NCI-H2171 treated with DMSO at 0.1 percent for 48 hours (cell line): ENCODE measurements at places on chromosomes 1 and 21.

DNA sequence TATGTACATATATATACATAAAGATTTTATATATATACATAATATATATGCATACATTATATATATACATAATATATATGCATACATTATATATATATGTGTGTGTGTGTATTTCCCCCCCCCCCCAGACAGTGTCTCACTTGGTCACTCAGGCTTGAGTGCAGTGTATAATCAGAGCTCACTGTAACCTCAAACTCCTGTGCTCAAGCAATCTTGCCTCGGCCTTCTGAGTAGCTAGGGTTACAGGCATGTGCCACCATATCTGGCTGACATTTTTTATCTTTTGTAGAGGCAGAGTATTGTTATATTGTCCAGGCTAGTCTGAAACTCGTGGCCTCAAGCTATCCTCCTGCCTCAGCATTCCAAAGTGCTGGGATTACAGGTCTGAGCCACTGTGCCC is 9.0 kb upstream of the FUBP1 start:
- no peak for DNase-seq

- DNase-seq = no peak
These were observed 43.4 kb downstream of the WASF2 start for GRCh38 chr1:27446496-27447020.

GRCh38 chr1:243974451-243975292 is 76.4 kb upstream of the ZBTB18 start:
- DNase-seq = peak; percentile 71

GRCh38 chr1:207004931-207005830 is 27.4 kb downstream of the C1orf116 start:
- DNase-seq = peak; percentile 39

DNA sequence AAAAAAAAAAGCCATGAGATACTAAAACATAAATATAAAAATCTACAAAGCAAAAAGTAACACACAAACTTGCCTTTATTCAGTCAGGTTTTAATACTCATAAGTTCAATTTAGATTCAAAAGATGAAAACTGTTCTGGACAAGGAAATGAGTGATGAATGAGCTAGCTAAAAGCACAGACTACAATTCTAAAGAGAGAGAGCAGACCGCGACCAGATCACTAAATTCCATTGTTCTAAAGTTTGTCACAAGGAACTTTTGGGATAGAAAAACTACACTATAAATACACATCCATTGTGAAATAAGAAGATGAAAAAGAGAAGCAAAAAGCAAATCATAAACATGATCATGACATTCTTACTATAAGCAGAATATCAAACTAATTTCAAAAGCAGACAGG is 1.7 kb downstream of the ODF2L start:
- no peak for DNase-seq

- no peak for DNase-seq
These were observed 47.6 kb downstream of the ARHGEF16 start for GRCh38 chr1:3501856-3502640.

DNA sequence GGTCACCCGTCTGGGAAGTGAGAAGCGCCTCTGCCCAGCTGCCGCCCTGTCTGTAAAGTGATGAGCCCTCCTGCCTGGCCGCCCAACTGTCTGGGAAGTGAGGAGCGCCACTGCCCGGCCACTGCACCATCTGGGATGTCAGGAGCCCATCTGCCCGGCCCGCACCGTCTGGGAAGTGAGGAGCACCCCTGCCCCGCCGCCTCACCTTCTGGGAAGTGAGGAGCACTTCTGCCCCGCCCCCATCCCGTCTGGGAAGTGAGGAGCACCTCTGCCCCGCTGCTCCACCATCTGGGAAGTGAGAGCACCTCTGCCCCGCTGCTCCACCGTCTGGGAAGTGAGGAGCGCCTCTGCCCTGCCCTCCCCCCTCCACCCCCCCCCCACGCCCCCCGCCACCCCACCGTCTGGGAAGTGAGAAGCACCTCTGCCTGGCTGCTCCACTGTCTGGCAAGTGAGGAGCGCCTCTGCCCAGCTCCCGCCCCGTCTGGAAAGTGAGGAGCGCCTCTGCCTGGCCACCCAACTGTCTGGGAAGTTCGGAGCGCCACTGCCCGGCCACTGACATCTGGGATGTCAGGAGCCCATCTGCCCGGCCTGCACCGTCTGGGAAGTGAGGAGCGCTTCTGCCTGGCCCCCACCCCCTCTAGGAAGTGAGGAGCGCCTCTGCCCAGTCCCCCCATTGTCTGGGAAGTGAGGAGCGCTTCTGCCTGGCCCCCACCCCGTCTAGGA is 4.5 kb upstream of the ZZZ3 start:
- DNase-seq = peak; percentile 25

- no peak for DNase-seq
These were observed 14.3 kb downstream of the TSPAN2 start for GRCh38 chr1:115074839-115075534.

DNA sequence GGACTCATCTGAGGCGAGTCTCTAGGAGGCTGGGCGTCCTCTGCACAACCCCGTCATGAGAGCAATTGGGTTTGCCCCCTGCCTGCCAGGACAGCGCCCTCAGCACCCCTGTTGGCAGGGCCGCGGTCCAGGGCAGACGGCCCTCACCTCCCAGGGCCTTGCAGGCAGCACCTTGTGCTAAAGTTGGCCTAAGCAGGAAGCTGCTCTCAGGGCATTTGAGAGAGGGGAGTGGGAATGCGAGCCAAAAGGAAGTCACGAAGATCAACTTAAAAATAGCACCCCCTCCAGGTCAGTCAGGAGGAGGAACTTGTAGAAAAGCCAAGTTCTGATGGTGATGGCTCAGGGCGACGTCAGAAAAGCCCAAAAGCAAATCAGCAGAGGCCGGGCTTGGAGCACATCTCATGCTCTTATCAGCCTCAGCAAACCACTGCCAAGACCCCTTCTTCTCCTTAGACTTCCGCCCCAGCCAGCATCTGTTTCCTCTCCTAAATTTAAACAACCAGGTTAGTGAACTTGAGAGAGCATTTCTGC is 12.6 kb upstream of the ADORA3 start:
- no peak for DNase-seq

- no peak for DNase-seq
These were observed 9.8 kb downstream of the LBR start for GRCh38 chr1:225418059-225418458.

- DNase-seq = no peak
These were observed 87.0 kb upstream of the COA6 start for GRCh38 chr1:234286206-234286605.

DNA sequence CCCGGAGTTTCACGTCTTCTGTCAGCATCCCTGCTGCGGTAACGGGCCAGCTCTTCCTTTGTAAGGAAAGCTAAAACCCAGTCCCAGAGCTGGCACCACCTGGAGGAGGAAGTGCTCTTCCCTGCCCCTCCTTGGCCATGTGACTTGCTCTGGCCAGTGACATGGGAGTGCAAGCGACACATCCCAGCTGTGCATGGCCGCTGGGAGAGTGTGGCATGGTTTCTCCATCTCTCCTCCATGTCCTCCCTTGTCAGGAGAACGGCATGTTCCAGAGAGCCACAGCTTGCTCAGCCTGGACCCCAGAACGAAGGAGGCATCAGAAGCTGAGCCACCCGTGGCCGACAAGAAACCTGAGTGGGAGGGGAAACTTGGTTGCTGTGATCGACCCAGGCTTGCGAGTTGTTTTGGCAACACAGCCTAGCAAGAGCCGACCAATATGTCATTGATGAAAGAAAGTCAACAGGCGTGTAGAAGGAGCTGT is 2.7 kb upstream of the PRXL2B start:
- DNase-seq = peak; percentile 40

DNA sequence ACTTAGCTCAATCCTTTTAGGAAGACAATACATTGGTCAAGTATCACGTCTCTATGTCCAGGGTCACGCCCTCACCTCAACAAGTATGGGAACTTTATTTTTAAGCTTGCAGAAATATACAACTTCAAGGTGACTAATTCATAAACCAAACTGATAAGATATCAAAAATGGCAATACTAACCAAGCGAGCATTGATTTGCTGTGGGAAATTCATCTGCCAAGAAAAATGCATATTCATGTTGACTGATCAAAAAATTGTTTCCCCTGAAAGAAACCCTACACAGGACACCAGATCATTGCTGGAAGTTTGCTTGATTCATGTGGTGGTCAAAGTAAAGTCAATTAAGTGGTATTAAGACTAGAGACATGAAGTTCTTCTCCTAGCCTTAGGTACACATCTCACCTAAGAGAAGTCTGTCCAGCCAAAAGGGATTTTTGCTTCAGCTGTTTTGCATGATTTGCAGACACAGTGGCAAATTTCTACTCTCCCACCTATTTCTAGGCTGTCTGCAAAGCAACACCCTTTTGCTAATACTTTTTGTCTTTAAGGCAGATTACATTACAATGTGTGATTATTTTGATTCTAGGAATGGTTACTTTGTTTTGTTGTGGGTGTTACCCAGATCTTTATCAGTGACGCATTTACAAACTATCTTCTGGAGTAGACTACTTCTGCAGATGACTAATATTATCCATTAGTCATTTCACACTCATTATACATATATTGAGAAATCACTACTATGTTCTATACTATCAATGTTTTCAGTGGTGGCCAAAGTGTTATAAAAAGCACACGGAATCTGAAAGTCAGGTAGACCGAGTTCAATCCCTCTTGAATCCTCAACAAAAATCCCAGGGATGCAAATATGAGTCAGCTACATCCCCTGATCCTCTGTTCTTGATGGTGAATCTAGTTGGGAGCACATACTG is 12.4 kb downstream of the SAMSN1 start:
- DNase-seq = no peak

- DNase-seq = peak; percentile 43
These were observed 847 bp upstream of the RORC start for GRCh38 chr1:151832318-151832980.

DNA sequence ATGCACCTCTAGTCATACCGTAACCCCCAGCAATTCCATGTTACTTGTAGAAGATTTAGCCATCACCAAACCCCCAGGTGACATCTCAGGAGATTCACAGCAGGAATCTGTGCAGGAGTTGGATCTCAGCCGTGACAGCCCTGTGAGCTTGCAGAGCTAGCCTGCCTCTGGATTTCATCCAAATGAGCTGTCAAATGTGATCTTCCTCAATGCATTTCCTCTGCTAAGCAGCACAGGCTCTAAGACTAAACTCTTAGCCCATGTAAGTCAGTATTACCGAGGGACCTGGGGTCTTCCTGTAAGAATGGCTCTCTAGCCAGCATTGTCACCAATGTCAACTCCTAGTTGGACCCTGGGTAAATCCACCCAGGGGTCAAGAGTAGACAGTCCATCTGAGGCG is 41.7 kb downstream of the UMODL1 start:
- DNase-seq = no peak

GRCh38 chr1:160651433-160652064 is 4.7 kb upstream of the SLAMF1 start:
- DNase-seq = no peak

- DNase-seq = no peak
These were observed 12.4 kb downstream of the RNF220 start for GRCh38 chr1:44417351-44418021.

GRCh38 chr1:212760126-212760823 is 31.3 kb downstream of the NSL1 start:
- no peak for DNase-seq
